Frontal cortex (tissue), 4 donors: ENCODE measurements at places on chromosomes 6 and 20.
A peak's percentile ranks its signal among the peaks of the same experiment; 100 is the strongest.

DNA sequence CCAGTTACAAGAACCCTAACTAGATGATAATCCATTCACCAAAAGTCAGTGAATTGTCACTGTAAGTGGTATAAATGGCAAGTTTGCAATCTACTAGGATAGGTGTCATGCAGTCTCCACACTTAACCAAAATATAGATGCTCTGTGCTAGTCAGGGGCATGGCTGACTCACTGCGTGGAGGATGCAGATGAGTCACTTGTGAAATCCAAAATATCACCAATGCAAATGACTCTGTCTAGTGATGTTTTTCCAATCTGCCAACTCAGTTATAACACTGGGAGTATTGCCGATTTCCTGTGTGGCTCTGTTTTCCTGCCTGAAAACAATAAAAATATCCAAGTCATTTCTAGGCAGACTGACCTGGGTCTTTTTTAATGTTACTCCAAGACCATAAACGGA, 47.8 kb upstream of the NRSN1 start:
- DNase-seq, result peak; percentile 14

GRCh38 chr20:38300438-38300837, 3.5 kb upstream of the BPI start:
- no peak for DNase-seq

DNA sequence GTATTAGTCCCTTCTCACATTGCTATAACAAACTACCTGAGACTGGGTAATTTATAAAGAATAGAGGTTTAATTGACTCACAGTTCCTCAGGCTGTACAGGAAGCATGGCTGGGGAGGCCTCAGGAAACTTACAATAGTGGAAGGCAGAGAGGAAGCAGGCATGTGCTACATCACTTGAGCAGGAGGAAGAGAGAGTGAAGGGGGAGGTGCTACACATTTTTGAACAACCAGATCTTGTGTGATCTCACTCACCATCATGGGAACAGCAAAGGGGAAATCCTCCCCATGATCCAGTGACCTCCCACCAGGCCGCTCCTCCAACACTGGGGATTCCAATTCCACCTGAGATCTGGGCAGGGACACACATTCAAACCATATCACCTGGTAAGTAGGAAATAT, 630.6 kb downstream of the QKI start:
- DNase-seq, result no peak

GRCh38 chr6:28002161-28002560, 45.1 kb downstream of the OR2B6 start:
- DNase-seq, result no peak

- DNase-seq, result no peak
These were observed 148.2 kb downstream of the OPRM1 start for GRCh38 chr6:154187203-154187602.

DNA sequence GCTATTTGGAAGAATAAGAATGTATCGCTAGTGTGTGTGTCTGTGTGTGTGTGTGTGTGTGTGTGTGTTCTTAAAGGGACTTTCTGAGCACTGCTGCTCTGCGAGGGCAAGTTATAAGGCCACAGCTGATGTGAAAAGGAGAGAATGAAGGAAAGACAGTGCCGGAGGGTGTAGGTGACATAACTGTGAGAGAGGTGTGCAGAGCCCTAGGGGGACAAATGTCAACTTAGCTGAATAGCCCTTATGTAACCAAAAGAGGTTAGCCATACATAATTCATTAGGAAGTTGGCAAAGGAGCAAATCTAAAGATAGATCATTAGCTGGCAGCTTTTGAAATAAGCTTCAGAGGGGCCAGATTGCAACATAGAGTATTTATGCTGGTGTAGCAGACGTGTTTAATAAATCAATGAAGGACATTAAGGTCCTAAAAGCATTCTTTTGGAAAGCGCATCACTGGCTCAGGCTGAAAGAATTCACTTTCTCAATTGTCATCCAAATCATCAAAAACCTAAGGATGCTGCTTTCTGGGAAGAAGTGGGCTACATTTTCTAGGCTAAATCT, 81.0 kb downstream of the NDUFAF5 start:
- DNase-seq, result no peak
